Gastroesophageal sphincter (tissue), 4 donors: ENCODE measurements at places on chromosomes 13 and 19. TPM values are rescaled to one million over a fixed set of nuclear protein-coding genes. Genes with fewer than 3 reads are reported as not detected.

WDR88 gene
- total RNA-seq, result not detected

SOX21 gene
- total RNA-seq, result not detected

ZNF724 gene
- total RNA-seq, result 0.57 TPM

KCNJ14 gene
- total RNA-seq, result 0.42 TPM

GADD45B gene
- 374 TPM for total RNA-seq

CYP4F11 gene
- total RNA-seq, result not detected

TEX101 gene
- total RNA-seq, result not detected

PRSS57 gene
- not detected for total RNA-seq

FREM2 gene
- total RNA-seq, result 0.27 TPM

PODNL1 gene
- not detected for total RNA-seq

MIR17HG gene
- 0.46 TPM for total RNA-seq

SLC6A16 gene
- total RNA-seq, result 1.9 TPM

CCDC8 gene
- total RNA-seq, result 6.6 TPM

CD33 gene
- 2.8 TPM for total RNA-seq

CYP2F1 gene
- total RNA-seq, result not detected

THSD8 gene
- not detected for total RNA-seq

LRRC8E gene
- total RNA-seq, result 0.27 TPM

C13orf46 gene
- 0.31 TPM for total RNA-seq

OR4F17 gene
- not detected for total RNA-seq

NCR1 gene
- not detected for total RNA-seq

FGF14 gene
- 0.31 TPM for total RNA-seq

SIAH3 gene
- not detected for total RNA-seq

NBEA gene
- 31.4 TPM for total RNA-seq

ZNF506 gene
- total RNA-seq, result 27.1 TPM

CEACAM21 gene
- not detected for total RNA-seq

CD22 gene
- 2.7 TPM for total RNA-seq

REEP6 gene
- 0.96 TPM for total RNA-seq

PSG7 gene
- not detected for total RNA-seq

CADM4 gene
- 27.1 TPM for total RNA-seq

SPRYD7 gene
- 15.7 TPM for total RNA-seq

KASH5 gene
- not detected for total RNA-seq
